ENCODE measurements at places on chromosomes 5 and 9.
A peak's percentile ranks its signal among the peaks of the same experiment; 100 is the strongest.

GRCh38 chr5:171984748-171985419 lies 21.6 kb downstream of the FBXW11 start:
- no peak for DNase-seq

GRCh38 chr5:178994580-178995340 lies at the start of gene GRM6:
GRM6 (minus strand) TSS chr5:178995320; CDS start chr5:178994944, 376 bp downstream.
- DNase-seq, result no peak

DNA sequence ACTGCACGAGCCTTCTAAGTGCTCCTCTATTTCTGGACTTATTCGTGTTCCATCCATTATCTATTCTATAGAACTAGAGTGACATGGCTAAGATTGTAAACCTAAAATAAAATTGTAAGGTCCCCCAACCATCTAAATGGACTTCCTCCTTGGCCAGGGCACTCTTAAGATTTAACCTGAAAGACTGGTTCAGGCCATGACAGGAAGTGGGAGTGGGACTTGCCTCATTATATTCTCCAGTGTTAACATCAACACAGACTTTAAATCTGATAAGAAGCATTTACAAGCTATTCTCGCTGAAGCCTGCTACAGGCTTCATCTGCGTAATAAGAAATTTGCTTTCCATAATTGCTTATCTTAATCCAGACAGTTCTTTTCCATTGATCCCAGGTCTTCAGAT lies 117.0 kb downstream of the SSBP2 start:
- DNase-seq, result peak; percentile 37

DNA sequence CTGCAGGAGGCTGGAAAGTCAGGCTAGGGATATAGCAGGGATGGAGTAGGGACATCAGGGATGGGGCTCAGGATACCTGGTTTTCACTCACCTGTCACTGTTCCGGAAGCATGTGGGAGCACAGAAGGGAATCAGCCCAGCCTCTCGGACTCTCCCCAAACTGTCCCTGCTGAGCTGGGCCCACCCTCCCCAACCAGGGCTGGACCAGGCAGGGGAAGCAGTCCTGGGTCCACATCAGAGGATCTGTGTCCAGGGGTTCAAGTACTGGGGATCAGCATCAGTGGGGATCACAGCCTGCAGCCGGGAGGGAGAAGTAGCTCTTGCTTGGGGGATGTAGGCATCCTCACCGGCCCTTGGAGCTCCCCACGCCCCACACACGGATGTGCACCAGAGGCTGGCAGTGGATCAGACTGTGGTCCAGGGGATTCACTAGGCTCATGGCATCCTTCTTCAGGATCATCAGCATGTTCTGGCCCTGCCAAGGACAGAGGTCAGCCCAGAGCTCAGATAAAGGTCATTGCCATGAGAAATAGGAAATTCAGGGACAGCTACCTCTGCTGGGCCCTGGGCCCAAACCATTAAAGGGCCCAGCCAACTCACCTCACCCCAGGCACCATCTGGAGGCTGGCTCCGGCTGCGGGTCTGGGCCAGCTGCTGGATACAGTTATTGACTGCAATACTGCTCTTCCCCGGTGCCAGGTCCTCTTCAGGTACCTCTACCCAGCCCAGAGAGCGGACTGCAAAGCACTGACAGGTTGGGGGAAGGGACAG lies 2.5 kb downstream of the APBB3 start:
- DNase-seq, result no peak

DNA sequence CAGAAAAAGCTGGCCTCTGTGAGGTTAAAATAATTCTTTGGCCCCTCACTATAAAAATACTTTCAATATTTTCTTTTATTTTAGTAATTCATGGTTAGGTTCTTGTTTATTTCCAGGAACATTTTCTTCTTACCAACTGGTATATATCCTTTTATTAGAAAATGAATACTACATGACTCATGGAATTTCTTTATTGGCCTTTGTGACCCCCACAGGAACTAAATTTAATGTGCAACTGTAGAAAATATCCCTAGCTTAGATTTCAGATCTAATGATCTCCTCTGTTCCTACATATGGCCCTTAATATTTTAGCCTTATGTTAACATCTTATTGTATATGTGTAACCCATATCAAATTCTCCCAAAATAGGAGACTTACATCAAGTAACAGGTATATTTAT lies 429.9 kb downstream of the NR2F1-AS1 start:
- DNase-seq, result no peak

DNA sequence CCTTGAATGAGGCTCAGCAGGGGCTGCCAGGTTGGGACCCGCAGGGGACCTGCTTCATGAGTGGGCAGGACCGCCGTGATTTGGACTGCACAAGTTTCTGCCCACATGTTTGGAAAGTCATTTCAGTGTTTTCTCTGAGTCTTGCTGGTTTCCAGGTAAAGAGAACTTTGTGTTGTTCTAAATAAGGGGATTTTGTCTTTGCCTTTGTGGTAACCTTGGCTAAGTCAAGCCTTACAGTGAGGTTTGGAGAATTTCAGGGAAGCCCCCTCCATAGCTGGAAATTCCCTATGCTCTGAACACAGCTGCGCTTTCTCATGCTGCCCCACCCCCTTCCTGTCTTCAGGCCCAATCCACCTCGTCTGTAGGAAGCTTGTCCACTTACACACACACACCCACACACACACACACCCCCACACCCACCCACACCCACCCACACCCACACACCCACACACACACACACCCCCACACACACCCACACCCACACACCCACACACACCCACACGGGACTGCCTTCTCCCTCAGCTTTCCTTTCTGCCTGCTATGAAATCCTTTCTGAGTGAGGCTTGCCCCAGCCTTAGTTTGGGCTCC lies 270.1 kb downstream of the HSPA4 start:
- DNase-seq, result no peak

DNA sequence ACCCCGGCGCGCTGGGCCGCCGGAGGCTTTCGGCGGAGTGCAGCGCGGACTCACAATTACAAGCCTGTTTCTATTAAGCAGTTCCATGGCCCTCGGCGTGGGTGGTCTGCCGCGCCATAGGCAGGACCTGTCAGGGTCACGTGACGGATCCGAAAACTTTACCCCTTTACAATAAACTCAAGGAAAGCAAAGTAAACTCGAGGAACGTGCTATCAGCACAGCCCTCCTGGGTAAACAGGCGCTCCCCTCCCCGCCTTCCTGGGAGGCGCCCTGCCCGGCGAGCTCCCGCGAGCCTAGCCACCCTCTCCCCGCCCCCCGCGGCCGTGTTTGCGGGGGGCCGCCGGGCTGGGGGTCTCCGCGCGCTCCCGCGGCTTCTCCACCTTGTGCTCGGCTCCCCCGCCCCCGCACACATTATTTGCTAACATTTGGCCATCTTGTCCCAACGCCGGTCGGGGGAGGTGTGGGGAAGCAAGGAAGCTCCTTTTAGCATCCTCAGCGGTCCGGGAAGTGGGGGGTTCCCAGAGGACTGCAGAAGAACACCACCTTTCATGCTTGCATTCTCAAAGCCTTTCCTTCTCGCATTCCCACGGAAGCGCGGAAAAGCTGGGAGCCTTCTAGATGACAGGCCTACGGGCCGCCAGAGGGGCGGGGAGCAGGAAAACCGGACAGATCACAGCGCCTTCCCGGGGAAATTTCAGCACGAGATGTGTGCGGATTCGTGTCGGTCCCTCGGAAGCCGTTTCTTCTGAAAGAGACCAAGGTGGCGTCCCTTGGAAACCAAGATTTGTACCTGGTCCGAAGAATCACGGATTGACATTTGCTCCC lies at the start of gene PTCH1:
Gene PTCH1, minus strand, starts transcription at position 238 of the 825 bp plus-strand sequence.
- DNase-seq, result no peak

- DNase-seq, result no peak
These were observed 262.4 kb downstream of the GRIA1 start for GRCh38 chr5:153752890-153753289.

- no peak for DNase-seq
These were observed 368.4 kb downstream of the TLE1 start for GRCh38 chr9:81320909-81321482.

DNA sequence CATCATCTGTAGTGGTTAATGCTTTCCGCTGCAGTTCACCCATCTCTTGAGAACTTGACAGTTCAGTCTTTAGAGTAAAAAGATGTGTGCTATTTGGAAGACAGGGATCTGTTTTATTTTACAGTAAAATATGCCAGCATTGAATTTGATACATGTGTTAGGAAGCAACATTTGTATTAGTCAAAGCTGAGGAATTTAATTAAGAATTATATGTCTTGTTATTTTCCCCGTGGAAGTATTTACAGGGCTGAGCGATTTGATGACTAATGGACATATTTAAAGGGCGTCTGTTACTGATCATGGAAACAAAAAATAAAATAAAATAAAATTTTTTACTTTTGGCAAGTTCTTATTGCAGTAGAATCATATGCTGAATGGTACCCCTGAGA lies 101.3 kb downstream of the PAM start:
- DNase-seq, result no peak

- DNase-seq, result no peak
These were observed 46.3 kb downstream of the AP3S1 start for GRCh38 chr5:115888027-115888426.

DNA sequence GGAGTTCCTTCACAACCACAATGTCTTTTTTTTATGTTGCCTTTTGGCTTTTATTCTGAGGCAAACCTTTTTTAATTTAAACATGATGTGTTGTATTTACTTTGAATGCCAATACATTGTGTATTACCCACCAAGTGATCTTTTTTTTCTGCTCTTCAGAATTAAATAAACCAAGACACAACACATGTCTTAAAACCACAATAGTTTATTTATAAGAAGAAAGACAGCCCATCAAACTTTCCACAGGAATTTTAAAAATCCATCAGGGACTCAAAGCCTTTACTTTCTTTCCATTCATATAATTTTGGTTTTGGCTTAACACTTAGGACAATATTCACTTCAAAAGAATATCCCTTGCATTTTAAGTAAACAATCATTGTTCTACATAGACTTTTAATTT lies 321.8 kb upstream of the MEF2C start:
- no peak for DNase-seq

Measured in thymus (tissue), 14 donors.